Hematopoietic multipotent progenitor cell treated with erythropoietin and hydrocortisone succinate and interleukin-3 and kit ligand, for 8 days (in vitro differentiated cells): ENCODE measurements at places on chromosomes 7 and 10.
A peak's percentile ranks its signal among the peaks of the same experiment; 100 is the strongest.

DNA sequence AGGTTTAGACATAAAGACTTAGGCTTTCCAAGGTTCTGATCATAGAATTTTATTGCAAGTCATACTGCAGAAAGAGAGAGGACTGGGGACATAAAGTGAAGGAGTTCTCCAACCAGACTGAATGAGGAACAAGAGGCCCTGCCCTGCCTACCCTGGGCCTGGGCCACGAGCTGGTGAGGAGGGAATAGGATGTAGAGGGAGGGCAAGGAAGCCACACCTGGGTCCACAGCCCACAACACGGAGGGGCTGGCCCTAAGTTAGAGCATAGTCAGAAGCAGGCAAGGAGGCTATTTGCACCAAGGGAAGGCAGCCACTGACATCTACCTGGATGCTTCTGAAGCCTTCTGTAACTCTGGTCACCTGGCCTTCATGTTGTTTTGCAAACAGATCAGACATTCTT is 82.2 kb upstream of the CXCL12 start:
- no peak for DNase-seq

- DNase-seq: no peak
These were observed 78.5 kb downstream of the C7orf25 start for GRCh38 chr7:42833411-42833810.

GRCh38 chr10:60467202-60467546 is 77.5 kb upstream of the ANK3 start:
- DNase-seq: no peak

- no peak for DNase-seq
These were observed 197.1 kb downstream of the SUGCT start for GRCh38 chr7:40331915-40332314.

GRCh38 chr7:90853205-90853604 is 257.1 kb downstream of the CDK14 start:
- DNase-seq: no peak

DNA sequence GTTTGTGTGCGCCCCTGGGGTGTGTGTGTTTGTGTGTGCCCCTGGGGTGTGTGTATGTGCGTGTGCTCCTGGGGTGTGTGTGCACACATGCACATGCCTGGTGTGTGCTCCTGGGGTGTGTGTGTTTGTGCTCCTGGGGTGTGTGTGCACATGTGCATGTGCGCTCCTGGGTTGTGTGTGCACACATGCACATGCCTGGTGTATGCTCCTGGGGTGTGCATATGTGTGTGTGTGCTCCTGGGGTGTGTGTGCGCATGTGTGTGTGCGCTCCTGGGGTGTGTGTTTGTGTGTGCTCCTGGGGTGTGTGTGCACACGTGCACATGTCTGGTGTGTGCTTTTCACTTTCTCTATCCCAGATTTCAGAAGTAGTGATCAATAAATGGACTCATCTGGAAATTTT is 321.0 kb downstream of the WDR37 start:
- DNase-seq: no peak

GRCh38 chr7:157519246-157519645 is 182.4 kb downstream of the DNAJB6 start:
- no peak for DNase-seq

GRCh38 chr7:100687261-100687660 is 6.8 kb downstream of the GIGYF1 start:
- DNase-seq: no peak

GRCh38 chr10:104350127-104350635 is 3.5 kb upstream of the CFAP58 start:
- peak; percentile 87 for DNase-seq

DNA sequence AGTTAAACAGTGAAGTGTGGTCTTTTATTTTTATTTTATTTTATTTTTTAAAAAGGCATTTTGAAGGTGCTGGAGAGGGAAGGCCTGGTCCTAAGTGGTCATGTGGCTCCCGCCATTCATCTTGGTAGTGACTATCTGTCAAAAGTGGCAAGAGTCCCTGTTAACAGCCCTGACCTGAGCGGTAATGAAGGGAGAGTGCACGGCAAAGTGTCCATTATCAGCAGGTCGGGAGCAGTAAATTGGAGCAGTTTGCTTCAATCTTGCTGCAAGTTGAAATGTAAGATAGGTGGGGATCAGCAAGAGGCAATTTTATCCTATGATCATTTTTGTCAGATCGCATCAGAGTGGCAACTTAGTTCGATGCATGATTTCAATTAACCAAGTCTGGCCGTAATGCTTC is 227.4 kb upstream of the SP4 start:
- no peak for DNase-seq

DNA sequence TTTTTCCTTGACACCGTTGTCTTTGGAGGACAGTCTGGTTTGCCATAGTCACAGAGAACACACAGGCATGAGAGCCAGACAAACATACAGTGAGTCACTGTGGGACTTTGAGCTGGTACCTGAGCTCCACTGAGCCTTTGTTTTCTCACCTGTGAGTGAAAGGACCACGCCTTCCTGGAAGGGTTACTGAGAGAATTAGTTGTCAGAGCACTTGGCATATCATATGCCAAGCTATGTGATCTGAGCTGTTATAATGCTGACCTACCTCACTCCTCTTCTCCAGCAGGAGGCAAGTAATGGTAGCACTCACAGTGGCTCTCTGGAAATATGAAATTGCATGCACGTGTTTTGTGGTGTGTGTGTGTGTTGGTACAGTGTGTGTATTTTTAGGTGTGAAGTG is 59.7 kb downstream of the CXCL12 start:
- no peak for DNase-seq

GRCh38 chr10:46554166-46554781 is 2.2 kb downstream of the GPRIN2 start:
- no peak for DNase-seq

GRCh38 chr7:560966-561630 is 41.5 kb upstream of the PDGFA start:
- no peak for DNase-seq

DNA sequence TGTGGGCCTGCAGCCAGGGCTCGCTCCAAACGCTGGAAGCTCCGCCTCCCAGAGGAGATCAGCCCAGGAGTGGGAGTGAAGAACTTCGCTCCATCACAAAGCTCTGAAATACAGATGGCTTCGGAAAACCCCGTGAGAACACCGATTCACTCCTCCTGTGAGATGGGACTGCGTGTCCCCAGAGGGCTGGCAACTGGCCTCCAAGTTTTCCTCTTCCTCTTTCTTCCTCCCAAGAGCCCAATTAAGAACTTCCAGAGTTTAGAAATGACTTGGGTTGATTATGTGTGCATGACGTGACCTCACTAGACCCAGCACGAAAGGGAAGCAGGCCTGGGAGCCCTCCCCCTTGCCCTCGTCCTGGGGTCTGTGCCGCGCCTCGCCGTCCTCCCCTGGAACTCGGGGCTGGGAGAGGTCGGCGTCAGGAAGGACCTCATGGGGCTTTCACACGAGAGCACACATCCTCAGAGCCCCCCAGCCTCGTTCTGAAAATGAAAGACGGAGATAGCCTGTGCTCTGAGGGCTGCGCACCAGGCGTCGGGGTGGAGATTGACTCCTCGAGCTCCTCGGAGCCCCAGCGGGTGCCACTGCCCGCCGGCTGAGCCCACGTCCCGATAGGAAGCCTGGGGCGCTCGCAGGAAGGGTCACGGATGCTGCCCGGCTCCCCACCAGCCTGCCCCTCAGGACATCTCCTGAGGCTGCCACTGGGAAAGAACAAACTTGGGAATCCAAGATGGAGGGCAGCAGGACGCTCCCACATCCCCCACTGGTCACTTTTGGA is 37.8 kb downstream of the PTPRN2 start:
- DNase-seq: no peak
